ENCODE measurements at places on chromosomes 6 and 20.

GRCh38 chr20:17518339-17519052 lies 12.7 kb downstream of the BFSP1 start:
- DNase-seq = no peak

GRCh38 chr6:135936606-135937005 lies 85.1 kb downstream of the PDE7B start:
- DNase-seq = no peak

GRCh38 chr20:34365765-34366213 lies 2.7 kb downstream of the ITCH start:
- peak; percentile 37 for DNase-seq

DNA sequence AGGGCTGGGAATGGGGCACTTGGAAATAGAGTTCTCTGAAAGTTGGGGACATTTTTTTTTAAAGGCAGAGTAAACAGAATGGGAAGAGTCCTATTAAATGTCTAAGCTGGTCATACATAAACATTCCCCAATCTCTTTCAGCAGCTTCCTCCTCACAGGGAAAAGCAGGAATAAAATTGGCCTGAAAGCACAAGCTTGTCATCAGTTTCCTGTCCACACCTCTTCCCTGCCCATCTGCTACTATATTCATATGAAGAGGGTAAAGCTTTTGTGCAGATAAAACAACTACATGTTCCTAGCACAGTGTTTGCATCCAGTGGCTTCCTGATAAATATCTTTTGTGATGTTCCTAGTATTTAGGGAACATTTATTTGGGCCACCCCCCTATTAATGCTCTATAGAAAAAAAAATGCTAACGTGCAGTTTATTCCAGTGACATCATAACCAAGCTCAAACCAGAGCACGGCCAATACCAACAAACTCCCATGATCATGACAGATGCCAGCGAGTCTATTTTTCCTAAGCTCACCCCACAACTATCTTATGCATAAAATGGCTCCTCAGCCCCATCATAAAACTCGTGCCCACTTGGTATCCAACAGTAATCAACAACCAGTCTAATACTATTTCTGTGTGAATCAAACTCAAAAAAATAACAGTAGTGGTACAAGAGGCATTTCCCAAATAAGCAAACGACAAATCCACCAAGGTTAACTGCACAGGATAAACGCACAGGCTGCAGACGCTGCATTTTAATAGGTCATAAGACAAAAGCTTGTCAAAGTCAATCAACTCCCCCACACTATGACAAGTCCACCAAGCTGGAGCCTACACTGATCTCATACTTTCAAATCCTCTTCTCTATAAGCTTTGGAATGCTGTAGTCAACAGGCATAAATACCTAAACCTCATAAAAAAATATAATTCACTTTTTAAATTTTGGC lies 95.3 kb downstream of the EPB41L2 start:
- DNase-seq = no peak

GRCh38 chr6:149249370-149250357 lies 67.8 kb upstream of the TAB2 start:
- no peak for DNase-seq

- DNase-seq = no peak
Measured at GRCh38 chr20:32089637-32090362, 19.7 kb upstream of the TM9SF4 start.

GRCh38 chr6:21390532-21391213 lies 202.9 kb upstream of the SOX4 start:
- no peak for DNase-seq

- no peak for DNase-seq
Measured at GRCh38 chr6:3231247-3232016, 4.0 kb upstream of the TUBB2B start.

DNA sequence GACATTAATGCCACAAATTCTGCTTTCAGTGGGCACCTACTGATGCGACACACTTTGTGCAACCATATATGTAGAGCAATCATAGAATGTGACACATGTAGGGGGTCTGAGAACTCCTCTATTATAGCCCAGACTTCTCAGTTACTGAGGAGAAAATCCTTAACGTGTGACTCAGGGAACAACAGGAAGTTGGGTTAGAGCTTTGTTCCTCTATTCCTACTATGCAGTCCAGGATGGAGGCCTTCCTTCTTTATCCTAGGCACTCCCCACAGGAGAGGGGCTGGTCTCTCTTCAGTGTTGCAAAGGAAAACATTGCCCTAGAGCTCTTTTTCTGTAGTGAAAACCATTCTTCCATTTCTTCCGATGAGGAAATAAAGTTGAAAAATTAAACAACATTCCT lies 39.6 kb upstream of the RCAN2 start:
- DNase-seq = no peak

DNA sequence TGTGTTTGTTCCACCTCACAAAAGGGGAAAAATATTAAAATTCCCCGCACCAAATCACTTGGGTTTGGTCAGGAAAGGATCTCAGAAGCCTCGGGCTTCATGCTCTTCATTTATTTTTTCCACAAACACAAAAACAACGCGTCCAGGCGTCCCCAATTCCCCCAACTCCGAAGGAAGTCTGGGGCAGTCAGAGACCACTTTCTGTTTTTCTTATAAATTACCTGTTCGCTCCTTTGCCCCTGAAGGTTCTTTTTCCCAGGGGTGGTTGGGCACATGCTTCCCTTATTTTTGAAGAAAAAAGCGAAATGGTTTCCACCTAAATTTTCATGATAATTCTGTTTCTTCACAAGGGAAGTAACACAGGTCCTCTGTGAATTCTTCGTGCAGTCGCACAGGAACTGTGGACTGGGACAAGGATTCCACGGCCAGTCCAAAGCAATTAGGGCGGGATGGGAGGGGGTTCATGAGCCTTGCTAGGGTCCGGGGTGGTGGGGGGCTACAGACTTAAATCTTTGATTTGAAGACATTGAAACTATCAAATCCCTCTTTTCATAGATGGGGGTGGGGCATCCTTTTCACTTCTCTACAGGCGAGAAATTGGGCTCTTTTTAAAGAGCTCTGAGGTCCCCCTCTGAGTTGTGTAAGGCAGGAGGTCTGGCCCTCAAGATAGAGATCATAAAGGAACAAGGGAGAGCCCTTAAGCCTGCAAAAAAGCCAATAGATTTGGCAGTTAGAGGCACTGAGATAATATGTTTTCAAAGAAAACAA lies 30.5 kb upstream of the HFE start:
- peak; percentile 46 for DNase-seq

DNA sequence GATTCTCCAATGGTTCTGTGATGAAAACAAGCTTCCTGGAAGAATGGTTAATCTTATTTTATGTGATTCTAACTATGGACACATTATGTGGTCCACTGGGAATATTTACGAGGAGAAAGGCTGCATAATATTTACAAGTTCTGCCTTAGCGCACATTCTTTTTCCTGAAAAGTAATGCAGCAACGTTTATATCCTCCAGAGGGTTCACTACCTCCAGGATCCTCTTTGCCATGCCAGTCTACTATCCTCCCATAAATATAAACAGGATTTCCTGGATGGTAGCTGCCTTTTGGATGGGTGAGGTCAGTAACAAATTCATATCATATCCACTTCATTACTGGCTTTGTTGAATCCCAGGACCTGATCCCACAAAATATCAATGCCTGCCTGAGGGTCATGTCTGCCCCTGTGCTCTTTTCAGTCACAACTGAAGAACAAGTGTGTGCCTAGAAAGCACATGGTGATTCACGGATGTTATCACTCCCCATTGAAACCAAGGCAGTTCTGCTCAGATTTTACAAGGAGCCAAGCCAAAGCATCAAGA lies 30.4 kb downstream of the ADGRF5 start:
- no peak for DNase-seq

- no peak for DNase-seq
Measured at GRCh38 chr6:111802720-111803330, 70.4 kb downstream of the FYN start.

- no peak for DNase-seq
Measured at GRCh38 chr6:88728756-88729155, 234.7 kb downstream of the RNGTT start.

GRCh38 chr6:79640146-79641111 lies 9.3 kb downstream of the SH3BGRL2 start:
- DNase-seq = no peak

DNA sequence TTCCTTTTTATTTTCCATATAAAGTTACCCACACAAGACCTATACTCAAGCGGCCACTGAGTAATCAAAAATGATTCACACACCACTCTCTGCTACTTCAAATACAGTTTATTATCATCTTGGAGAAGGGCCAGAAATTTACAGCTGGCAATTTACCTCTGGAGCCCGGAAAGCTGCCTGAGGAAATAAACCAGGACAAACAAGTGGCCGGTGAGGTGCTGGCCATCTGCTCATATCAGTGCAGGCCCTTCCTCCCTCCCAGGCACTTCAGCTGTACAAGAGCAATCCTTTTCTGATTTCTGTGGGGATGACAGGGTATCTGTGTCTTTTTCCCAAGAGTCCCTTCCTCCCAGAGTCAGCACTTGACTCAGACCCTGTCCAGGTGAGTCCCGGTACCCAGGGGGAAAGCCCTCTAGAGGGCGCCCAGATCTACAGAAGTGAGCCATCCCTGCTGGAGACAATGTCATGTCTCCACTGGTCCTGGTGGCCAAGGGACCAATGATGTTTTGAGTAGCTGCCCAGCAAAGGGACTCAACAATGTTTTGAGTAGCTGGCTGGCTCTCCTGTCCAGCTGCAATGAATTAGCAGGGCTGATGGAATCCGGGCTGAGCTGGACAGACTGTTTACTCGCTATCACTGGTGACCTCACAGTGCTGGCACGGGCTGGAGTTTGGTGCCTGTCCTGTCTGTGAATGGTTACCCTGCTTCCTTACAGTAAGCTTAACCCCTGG lies 23.6 kb downstream of the LRP11 start:
- no peak for DNase-seq

DNA sequence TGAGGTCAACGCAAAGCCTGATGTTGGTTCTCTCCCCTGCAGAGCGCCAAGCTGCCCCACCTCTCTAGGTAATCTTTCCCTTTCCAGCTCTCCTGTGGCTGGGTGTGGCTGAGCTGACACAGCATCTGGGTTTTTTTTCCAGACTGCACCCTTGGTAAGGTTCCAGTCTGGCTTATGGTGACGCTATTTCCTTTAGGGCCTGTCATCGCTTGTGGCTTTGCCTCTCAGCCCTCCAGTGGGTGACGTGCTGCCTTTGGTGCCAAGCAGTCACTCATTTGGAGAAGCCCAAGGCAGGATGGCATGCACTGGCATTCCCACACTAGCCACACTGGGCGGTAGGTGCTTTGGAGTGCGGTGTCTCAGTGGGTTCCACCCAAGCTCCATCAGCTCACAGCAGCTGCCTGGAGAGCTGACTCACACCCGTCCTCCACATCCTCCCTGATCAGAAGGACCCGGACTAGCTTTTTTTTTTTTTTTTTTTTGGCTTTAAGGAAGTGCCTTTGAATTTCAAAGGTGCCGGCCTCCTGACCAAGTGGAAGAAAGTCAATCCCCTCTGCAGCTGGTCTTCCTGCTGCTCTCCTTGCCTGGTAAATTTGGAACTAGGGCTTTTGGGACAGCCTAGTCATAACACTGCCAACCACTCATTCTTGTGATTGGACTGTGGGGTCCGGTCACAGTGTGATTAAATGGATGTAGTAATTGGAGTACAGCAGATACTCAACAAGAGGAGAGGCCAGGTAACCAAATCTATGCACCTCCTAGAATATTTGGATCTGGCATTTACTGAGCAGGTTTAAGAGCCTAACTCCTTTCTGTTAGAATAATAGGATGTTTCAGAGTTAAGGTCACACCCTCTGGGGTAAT lies 153.6 kb downstream of the CD83 start:
- no peak for DNase-seq

GRCh38 chr6:134750669-134751068 lies 199.2 kb downstream of the ALDH8A1 start:
- no peak for DNase-seq

DNA sequence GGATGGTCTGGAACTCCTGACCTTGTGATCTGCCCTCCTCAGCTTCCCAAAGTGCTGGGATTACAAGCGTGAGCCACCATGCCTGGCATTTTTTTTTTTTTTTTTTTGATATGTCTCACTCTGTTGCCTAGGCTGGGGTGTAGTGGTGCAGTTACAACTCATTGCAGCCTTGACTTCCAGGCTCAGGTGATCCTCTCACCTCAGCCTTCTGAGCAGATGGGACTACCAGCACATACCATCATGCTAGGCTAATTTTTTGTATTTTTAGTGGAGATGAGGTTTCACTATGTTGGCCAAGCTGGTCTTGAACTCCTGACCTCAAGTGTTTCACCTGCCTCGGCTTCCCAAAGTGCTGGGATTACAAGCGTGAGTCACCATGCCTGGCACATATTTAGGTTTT lies 34.3 kb downstream of the PHF20 start:
- no peak for DNase-seq

GRCh38 chr6:23537828-23538227 lies 588.2 kb upstream of the NRSN1 start:
- no peak for DNase-seq

- DNase-seq = no peak
Measured at GRCh38 chr20:52755744-52756143, 216.4 kb upstream of the TSHZ2 start.

DNA sequence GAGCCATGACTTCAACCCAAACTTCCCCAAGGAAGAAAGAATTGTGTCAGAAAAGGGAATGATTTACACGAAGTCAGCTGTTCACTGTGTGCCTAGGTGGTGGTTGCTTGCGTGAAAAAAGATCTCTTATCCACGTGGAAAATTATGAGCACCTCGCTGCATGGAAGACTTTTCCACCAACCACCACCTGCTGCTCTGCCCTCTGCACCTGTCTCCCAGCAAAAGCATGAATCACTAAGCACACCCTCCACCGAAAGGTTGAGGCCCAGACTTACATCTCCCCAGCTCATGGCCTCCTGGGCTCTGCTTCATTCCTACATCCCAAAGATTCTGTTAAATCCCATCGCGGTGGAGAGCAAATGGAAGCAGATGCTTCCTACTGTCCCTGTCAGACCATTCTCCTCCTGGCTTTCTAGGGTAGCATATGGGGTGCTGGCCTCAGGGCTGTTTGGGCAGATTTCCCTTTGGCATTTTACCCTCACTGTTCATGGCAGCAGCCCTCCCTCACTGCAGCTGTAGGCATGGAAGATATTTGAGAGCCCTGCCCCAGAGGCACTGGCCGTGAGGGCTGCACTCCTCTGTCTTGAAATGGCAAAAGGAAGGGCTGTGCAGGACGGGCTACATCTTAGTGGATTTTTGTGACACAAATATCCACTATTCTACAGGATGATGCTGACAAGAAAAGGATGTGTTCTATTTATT lies 37.6 kb upstream of the CST5 start:
- no peak for DNase-seq

DNA sequence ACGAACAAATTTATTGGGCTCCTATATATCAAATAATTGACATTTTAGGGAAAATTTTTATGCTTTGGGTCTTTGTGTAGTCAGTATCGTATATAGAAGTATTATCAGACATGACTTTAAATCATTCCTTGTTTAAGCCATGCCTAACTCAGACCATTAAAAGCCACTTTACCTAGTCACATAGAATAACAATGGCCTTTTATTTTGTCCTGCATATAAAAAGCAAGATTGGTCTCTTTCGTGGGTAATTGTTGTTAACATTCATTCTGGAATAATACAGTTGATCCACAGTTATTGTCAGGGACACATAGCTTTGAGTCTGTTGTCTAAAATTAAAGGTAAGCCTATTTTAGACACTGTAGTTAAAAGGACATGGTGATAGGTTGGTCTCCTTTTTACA lies 47.4 kb downstream of the PLEKHG1 start:
- DNase-seq = no peak

- DNase-seq = no peak
Measured at GRCh38 chr6:139349464-139350020, 24.9 kb downstream of the CITED2 start.

GRCh38 chr6:3806169-3806922 lies 42.8 kb upstream of the FAM50B start:
- DNase-seq = no peak

Measured in GM06990 (cell line).